ENCODE measurements at places on chromosomes 5 and 9.

DNA sequence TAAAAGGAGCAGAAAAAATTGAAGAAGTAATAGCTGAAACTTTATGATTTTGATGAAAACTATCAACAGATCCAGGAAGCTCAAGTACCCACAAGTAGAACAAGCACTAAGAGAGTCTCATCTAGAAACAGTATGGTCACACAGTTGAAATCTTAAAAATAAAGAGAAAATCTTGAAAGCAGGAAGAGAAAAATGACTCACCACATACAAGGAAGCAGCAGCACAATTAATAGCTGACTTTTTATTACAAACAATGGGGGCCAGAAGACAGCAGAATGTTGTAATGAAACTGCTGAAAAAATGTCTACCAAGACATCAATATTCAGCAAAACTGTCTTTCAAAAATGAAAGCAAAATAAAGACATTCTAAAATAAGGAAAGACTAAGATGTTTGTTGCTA is 1108.3 kb upstream of the DMAC1 start:
- DNase-seq = no peak

DNA sequence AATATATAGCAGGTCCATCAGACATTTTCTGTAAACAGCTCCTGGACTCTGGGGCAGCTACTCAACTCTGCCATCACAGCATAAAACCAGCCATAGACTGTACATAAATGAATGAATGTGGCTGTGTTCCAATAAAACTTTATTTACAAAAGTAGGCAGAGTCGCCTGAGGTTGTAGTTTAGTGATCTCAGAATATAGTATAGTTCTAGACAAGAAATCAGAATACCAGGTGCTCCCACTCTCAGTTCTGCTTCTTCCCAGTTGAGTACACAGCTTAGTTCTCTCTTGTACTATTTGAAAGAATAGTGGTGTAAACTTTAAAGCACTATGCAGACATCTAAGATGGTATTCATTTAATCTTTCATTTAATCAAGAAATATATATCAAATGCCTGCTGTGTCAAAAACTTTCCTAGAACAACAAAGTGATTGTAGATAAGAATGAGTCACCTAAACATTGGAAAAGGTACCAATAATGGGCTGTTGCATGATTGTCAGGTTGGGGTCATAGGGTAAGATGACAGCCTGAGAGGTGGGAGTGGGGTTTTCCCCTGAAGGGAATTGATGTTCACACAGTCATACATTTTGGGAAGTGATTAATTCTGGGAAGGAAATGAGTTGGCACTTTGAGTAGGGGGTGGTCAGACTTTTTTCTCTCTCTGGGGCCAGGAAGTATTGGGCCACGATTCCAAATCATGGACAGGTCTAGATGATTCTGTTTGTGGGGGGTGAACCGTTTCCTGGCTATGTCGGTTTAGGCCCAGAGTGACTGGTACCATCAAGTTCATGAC is 37.0 kb downstream of the TNFSF8 start:
- peak; percentile 51 for DNase-seq

GRCh38 chr9:26175264-26175663 is 497.0 kb upstream of the TUSC1 start:
- DNase-seq = no peak

DNA sequence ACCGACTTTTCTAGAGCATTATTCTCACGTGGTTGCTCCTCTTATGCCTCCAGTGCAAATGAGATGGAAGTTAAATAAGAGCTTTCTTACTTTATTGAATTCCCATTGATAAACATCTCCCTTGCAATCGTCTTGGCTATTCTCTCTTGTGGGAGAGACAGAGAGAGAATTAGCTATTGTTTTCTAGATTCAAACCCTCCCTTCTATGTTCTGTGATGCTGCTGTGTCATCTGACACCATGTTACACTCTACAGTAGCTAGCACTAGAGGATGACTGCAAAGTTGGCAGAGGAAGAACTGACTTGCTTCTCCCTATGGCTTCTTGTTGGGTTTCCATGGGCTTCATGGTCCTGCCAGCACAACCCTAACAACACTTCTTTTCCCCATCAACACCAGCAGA is 134.6 kb upstream of the RANBP3L start:
- DNase-seq = no peak

- DNase-seq = no peak
These were observed 21.4 kb upstream of the CRB2 start for GRCh38 chr9:123334639-123335038.

DNA sequence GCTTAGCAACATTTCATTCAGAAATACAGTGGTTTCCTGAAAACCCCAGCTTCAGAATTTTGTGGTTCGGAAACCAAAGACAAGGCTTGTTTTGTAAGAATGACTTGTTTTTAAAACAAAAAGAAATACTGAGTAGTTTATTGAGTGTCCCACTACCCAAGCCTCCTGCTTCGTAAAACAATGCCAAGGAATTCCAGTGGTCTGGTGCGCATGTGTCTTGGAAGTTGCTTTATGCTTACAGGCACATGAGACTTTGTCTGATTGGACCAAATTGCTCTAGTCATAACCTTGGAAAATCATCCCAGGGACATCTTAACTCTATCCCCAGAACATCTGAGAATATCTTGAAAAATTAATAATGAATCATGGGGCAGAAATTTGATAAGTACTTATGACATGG is 77.1 kb upstream of the FST start:
- no peak for DNase-seq
